GM23248 (cell line): ENCODE measurements at places on chromosomes 3 and 15. TPM values are rescaled to one million over a fixed set of nuclear protein-coding genes. Genes with fewer than 3 reads are reported as not detected.

ACP3 gene
- total RNA-seq = 0.51 and 1.6 TPM in 2 replicates

SLC7A14 gene
- total RNA-seq = under 0.01 TPM in 1 of 2 replicates, not detected in the other

RCCD1 gene
- 13.0 and 19.0 TPM in 2 replicates for total RNA-seq

GPR15 gene
- total RNA-seq = not detected in 2 replicates

EOMES gene
- 0.11 TPM in 1 of 2 replicates, not detected in the other for total RNA-seq

FAM81A gene
- total RNA-seq = 0.32 and 0.51 TPM in 2 replicates
